Fibroblast of pulmonary artery (primary cell): ENCODE measurements at places on chromosomes 4 and X.

DNA sequence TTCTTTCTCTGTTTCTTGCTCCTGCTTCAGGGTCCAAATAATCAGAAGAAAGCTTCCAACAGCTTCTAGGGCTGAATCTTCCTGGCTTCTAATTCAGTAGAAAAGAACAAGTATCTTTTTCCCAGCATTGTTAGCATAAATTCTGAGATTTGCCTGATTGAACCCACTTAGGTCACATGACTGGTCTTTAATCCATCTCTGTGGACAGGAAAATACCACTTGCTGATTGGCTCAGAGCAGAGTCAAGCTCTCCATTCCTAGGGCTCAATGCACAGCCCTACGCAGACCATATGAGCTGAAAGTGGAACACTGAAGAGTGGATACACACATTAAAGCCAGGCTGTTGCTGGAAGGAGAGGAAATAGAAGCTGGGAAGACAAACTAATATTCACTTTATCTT lies 99.6 kb upstream of the RPL34 start:
- DNase-seq = no peak

DNA sequence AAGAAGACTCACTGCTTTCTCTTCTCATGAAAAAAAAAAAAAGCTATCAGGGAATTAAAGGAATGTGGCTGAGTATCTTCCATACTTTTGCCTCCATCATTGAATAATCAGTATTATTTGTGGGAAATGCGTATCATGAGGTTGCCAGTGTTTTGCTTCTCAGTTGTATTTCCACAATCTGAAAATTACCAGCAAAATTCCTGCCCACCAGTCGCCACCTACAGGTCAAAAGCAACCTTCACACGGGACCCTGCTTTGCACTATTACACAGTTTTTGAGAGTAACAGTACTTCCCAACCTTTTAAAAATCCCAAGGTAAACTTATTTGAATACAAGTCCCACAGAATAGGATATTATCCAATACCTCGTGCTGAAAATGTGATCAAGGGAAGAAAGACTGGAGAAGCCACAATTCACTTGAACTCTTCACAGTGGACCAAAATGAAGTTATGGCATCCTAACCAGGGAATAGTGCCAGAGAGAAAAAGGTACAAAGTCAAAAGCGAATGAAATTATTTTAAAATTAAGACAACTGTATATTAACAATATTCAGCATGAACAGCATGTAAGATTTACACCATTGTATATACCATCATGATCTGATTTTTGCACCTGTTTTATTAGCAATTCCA lies 30.4 kb downstream of the PGRMC1 start:
- peak; percentile 28 for DNase-seq

DNA sequence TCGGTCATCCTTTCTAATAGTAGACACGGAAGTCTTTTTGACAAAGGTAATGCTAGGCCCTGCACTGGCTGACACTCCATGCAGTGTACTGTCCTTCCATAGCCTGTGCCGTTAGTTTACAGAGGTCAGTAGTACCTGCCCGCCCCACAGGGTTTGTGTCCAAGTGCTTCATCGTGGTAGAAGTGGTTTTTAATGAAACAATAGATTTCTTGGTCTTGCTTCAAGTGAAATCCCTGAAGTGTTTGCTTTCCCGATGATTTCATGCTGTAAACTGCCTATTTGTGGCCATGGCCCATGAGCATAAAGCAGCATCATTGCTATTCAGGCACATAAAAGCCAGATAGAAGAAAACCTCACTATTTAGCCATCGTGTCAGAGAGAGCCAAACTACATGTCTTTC lies 139.3 kb downstream of the GPR143 start:
- DNase-seq = no peak

GRCh38 chr4:170770664-170771063 lies 680.9 kb upstream of the AADAT start:
- no peak for DNase-seq

- no peak for DNase-seq
Observed at GRCh38 chrX:135389717-135390116, 32.0 kb upstream of the SMIM10L2A start.

- DNase-seq = no peak
Observed at GRCh38 chr4:48270951-48271473, 1.4 kb upstream of the TEC start.

- no peak for DNase-seq
Observed at GRCh38 chrX:155819525-155819924, 61.6 kb upstream of the VAMP7 start.
